ENCODE measurements at places on chromosomes 16 and 17. TPM values are rescaled to one million over a fixed set of nuclear protein-coding genes. Genes with fewer than 3 reads are reported as not detected.

DNA sequence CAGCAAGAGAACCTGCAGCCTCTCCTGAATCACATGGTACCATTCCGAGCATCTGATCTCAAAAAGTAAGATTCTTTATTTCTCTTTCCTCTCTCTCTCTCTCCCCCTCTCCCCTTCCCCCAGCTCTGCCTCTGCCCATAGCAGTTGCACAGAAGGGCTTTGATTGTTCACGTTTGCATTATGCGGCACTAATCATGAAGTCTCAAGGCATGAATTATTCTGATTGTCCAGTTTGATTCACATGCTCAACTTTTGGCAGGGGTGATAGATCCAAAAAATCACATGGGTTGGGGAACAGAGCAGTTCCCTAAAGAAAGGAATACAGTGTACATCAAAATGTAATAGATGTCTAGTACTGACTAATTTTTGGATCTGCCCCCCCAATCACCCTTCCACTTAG is 380.0 kb upstream of the SOX9 start:
- no peaks in the 10 kb centered on the region for H3K27me3 ChIP-seq
- no peak overlapping the region for H3K27ac ChIP-seq
- no peaks in the 10 kb centered on the region for H3K36me3 ChIP-seq
- no peaks in the 10 kb centered on the region for H3K4me1 ChIP-seq

- H3K4me3 ChIP-seq: no peak overlapping the region
- H3K27ac ChIP-seq: no peak overlapping the region
- peaks cover 20% of the 10 kb centered on the region for H3K36me3 ChIP-seq
- no peak for DNase-seq
- H3K4me1 ChIP-seq: peaks cover 22% of the 10 kb centered on the region
These were observed 129.7 kb upstream of the CHMP6 start for GRCh38 chr17:80861892-80862291.

GRCh38 chr17:13704333-13704732 is 102.6 kb upstream of the HS3ST3A1 start:
- no peak overlapping the region for H3K4me3 ChIP-seq
- no peaks in the 10 kb centered on the region for H3K4me1 ChIP-seq
- H3K27ac ChIP-seq: no peak overlapping the region
- H3K36me3 ChIP-seq: no peaks in the 10 kb centered on the region
- H3K27me3 ChIP-seq: no peaks in the 10 kb centered on the region
- no peak for DNase-seq

DNA sequence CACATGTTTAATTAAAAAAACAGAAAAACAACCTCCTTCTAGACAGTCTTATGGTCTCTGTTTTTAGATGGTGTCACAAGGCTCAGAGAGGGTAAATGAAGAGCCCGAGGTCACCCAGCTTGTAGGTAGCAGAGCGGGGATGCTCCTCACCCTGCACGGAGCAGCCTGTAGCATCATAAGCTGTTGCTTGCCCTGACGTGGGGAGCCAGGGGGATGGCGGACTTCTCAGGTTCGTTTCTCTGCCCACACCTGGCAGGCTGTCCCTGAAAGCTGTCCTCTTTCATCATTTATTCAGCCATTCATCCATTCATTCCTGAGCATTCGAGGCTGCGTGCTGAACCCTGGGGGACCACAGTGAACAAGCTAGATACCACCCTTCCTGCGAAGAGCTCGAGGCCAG is 75.7 kb upstream of the KSR1 start:
- H3K27ac ChIP-seq: no peak overlapping the region
- peaks cover 16% of the 10 kb centered on the region for H3K4me1 ChIP-seq
- H3K27me3 ChIP-seq: no peaks in the 10 kb centered on the region
- H3K4me3 ChIP-seq: peak overlapping the region; percentile 49

GRCh38 chr16:81429045-81429521 is 15.5 kb upstream of the CMIP start:
- no peaks in the 10 kb centered on the region for H3K27me3 ChIP-seq
- DNase-seq: peak; percentile 69
- no peak overlapping the region for H3K27ac ChIP-seq
- H3K4me3 ChIP-seq: no peak overlapping the region
- H3K36me3 ChIP-seq: no peaks in the 10 kb centered on the region

- no peak overlapping the region for H3K4me3 ChIP-seq
- peak overlapping the region; percentile 44 for H3K27ac ChIP-seq
- H3K36me3 ChIP-seq: no peaks in the 10 kb centered on the region
- DNase-seq: peak; percentile 41
These were observed 329.9 kb downstream of the KCNJ2 start for GRCh38 chr17:70499067-70499786.

- peaks cover 4% of the 10 kb centered on the region for H3K27me3 ChIP-seq
- H3K36me3 ChIP-seq: no peaks in the 10 kb centered on the region
- DNase-seq: no peak
- H3K4me3 ChIP-seq: no peak overlapping the region
- no peaks in the 10 kb centered on the region for H3K4me1 ChIP-seq
These were observed 4.2 kb downstream of the KRT24 start for GRCh38 chr17:40699371-40699770.

GRCh38 chr17:68006797-68007196 is 10.5 kb upstream of the C17orf58 start:
- DNase-seq: no peak
- no peaks in the 10 kb centered on the region for H3K36me3 ChIP-seq
- H3K4me1 ChIP-seq: peaks cover 3% of the 10 kb centered on the region
- no peak overlapping the region for H3K4me3 ChIP-seq
- H3K27me3 ChIP-seq: no peaks in the 10 kb centered on the region

DNA sequence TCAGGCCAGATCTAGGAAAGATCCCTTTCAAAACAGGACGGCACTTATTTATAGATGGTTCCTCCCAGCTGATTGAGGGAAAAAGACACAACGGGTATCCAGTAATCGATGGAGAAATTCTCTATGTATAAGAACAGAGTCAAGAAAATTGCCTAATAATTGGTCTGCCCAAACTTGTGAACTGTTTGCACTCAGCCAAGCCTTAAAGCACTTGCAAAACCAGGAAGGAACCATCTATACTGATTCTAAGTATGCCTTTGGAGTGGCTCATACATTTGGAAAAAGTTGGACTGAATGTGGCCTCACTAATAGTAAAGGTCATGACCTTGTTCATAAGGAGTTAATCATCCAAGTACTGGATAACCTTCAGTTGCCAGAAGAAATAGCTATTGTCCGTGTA is 5.9 kb downstream of the HPR start:
- H3K36me3 ChIP-seq: peaks cover 7% of the 10 kb centered on the region
- no peak for DNase-seq
- no peaks in the 10 kb centered on the region for H3K27me3 ChIP-seq

DNA sequence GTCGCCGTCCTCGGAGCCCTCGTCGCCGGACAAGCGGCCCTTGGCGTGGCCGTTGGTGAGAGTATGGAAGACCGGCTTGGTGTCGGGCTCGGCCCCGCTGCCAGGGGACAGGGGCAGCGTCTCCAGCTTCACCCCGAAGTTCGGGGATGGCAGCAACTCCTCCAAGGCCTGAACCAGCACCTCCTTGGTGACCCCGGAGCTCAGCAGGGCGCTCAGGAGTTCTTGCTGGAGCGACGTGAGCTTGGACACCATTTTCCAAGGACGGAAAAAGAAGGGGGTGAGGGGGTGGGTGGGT is 279 bp downstream of the HNF1B start:
- no peak for DNase-seq
- H3K27ac ChIP-seq: no peak overlapping the region
- H3K4me1 ChIP-seq: peaks cover 42% of the 10 kb centered on the region
- H3K4me3 ChIP-seq: no peak overlapping the region
- no peaks in the 10 kb centered on the region for H3K36me3 ChIP-seq

DNA sequence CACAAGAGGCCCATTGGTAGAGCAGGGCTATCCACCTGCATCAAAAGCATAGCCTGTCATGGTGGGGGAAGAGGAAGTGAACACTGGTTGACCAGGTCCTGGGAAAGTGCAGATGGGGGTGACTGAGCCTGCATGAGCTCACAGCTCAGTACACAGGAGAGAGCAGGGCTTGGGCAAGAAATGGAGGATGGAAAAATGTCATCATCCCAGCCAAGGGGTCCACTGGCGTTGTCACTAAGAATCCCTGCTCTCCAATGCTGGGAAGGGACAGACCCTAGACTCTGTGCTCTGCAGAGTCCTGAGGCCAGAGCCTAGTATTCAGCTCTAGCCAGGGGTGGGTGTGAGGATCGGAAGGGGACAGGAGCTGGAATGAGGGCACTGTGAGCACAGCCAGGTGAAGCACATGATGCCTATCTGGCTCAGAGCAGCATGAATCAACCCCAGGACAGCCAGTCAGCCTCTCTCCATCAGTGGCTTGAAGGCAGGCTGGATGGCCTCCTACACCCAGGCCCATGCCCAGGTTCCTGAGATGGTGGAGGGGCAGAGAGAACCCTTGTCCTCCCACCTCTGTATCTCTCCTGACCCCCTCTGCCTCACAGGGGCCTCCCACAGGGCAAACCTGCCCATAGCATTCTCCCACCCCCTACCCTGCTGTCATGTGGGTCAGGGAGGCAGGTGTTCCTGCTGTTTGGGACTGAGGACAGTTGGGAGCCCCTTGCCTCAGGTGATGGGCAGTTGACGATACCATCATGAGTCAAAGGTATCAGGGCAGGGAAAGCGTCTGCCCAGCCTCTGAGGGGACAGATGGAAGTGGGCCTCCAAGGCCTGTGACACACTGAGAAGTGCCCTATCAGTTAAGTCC is 13.8 kb upstream of the CTCF start:
- no peaks in the 10 kb centered on the region for H3K27me3 ChIP-seq
- peaks cover 59% of the 10 kb centered on the region for H3K36me3 ChIP-seq
- H3K4me3 ChIP-seq: no peak overlapping the region
- DNase-seq: peak; percentile 50

DNA sequence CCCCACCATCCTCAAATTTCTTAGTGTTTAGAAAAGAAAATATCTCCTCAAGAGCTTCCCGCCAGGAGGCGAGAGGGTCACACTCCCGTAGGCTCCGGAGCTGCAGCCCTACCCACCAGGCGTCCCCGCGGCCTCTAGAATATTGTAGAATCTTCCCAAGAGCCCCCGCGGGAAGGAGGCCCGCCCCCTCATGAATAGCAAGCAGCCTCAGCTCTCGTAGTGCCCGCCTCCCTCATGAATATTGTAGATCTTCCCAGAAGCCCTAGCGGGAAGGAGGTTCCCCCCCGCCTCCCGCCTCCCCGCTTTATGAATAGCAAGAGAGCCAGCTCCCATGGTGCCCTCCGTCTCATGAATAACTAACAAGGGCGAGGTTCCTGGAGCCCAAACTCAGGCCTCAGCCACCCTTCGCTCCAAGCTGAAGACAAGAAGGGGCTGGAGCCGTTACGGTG is at the start of gene FBXO47:
Gene FBXO47, minus strand, starts transcription at position 114 of the 449 bp plus-strand sequence. CDS start 4,378 bp downstream, outside the sequence.
- peak; percentile 81 for DNase-seq
- H3K27me3 ChIP-seq: no peaks in the 10 kb centered on the region
- H3K4me1 ChIP-seq: peaks cover 9% of the 10 kb centered on the region
- H3K36me3 ChIP-seq: no peaks in the 10 kb centered on the region

- H3K4me3 ChIP-seq: no peak overlapping the region
- H3K4me1 ChIP-seq: peaks cover 29% of the 10 kb centered on the region
- peaks cover 38% of the 10 kb centered on the region for H3K36me3 ChIP-seq
- no peak overlapping the region for H3K27ac ChIP-seq
- DNase-seq: no peak
These were observed 40.9 kb downstream of the TK2 start for GRCh38 chr16:66508914-66509496.

GRCh38 chr16:57169327-57169726 is 16.5 kb downstream of the PSME3IP1 start:
- H3K27me3 ChIP-seq: no peaks in the 10 kb centered on the region
- no peak for DNase-seq
- peaks cover 24% of the 10 kb centered on the region for H3K4me1 ChIP-seq
- no peak overlapping the region for H3K4me3 ChIP-seq

- DNase-seq: peak; percentile 90
- H3K27me3 ChIP-seq: no peaks in the 10 kb centered on the region
- H3K4me1 ChIP-seq: peaks cover 22% of the 10 kb centered on the region
- no peaks in the 10 kb centered on the region for H3K36me3 ChIP-seq
- H3K4me3 ChIP-seq: peak overlapping the region; percentile 55
These were observed 59.6 kb downstream of the WSB1 start for GRCh38 chr17:27353461-27354050.

- H3K4me3 ChIP-seq: no peak overlapping the region
- peak; percentile 80 for DNase-seq
- peak overlapping the region; percentile 95 for H3K27ac ChIP-seq
- no peaks in the 10 kb centered on the region for H3K27me3 ChIP-seq
- H3K4me1 ChIP-seq: peaks cover 92% of the 10 kb centered on the region
These were observed 83.5 kb downstream of the VMP1 start for GRCh38 chr17:59790910-59791309.

DNA sequence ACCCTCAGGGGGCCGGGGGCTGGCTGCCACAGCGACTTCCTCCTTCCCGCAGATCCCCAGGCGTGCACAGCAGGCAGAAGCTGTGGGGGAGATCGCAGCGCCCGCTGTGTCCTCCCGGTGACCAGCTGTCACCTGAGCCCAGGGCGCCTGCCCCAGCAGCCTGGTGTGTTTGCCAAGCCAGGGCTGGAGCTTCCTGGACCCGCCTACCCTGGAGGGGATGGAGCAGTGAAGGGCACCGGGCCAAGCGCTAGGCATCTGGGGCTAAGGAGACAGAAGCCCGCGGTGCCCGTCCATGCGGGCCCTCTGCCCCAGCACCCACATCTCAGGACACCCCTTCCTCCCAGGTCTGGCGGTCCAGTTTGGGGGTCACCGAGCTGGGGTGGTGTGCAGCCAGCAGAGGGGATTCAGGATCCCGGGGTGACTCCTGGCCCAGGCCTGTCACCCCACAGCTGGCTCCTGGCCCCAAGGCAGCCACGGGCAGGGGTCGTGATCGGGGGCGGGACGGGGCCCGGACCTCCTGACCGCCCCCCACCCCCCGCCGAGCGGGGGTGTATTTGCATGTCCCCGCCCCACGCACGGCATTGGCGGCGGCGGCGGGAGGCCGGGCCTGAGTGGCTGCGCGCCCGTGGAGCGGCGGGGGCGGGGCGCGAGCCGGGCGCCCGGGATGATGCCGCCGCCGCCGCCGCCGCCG is at the start of gene RAB26:
Gene RAB26, plus strand, starts transcription at position 645 of the 691 bp plus-strand sequence. CDS start 159 bp downstream, outside the sequence.
- H3K27me3 ChIP-seq: no peaks in the 10 kb centered on the region
- peak within 1 kb of the TSS; percentile 20 for H3K4me3 ChIP-seq
- H3K36me3 ChIP-seq: peaks cover 9% of the 10 kb centered on the region
- peaks cover 21% of the 10 kb centered on the region for H3K4me1 ChIP-seq

GRCh38 chr16:83738923-83739503 is 68.8 kb upstream of the HSBP1 start:
- no peak overlapping the region for H3K4me3 ChIP-seq
- H3K4me1 ChIP-seq: peaks cover 4% of the 10 kb centered on the region
- H3K27me3 ChIP-seq: no peaks in the 10 kb centered on the region
- no peak for DNase-seq
- no peaks in the 10 kb centered on the region for H3K36me3 ChIP-seq

GRCh38 chr16:30740364-30741251 is 7.6 kb upstream of the PHKG2 start:
- no peak for DNase-seq
- H3K36me3 ChIP-seq: peaks cover 93% of the 10 kb centered on the region
- no peak overlapping the region for H3K4me3 ChIP-seq
- H3K27me3 ChIP-seq: no peaks in the 10 kb centered on the region
- peak overlapping the region; percentile 15 for H3K27ac ChIP-seq

GRCh38 chr17:8382880-8383142 is 182 bp downstream of the RPL26 start:
- H3K27ac ChIP-seq: peak overlapping the region; percentile 60
- H3K27me3 ChIP-seq: no peaks in the 10 kb centered on the region
- peaks cover 39% of the 10 kb centered on the region for H3K36me3 ChIP-seq

The ETV4 gene
- polyA plus RNA-seq: not detected

The TNFRSF17 gene
- not detected for polyA plus RNA-seq

The SP6 gene
- 0.06 TPM for polyA plus RNA-seq

The RPH3AL gene
- polyA plus RNA-seq: 1.5 TPM

The HAS3 gene
- not detected for polyA plus RNA-seq

The PRCD gene
- polyA plus RNA-seq: not detected

The KRT33B gene
- not detected for polyA plus RNA-seq

The ELMO3 gene
- 0.15 TPM for polyA plus RNA-seq

The CDH1 gene
- polyA plus RNA-seq: 0.05 TPM

The KRTAP1-1 gene
- not detected for polyA plus RNA-seq

The LRRC37A gene
- 2.1 TPM for polyA plus RNA-seq

The MMP28 gene
- polyA plus RNA-seq: not detected

The NUBP1 gene
- polyA plus RNA-seq: 56.6 TPM

Data from CD14-positive monocyte (primary cell).